ENCODE measurements at places on chromosomes 3 and 15. TPM values are rescaled to one million over a fixed set of nuclear protein-coding genes. Genes with fewer than 3 reads are reported as not detected.

GRCh38 chr15:95169541-95170459, 938.4 kb downstream of the MCTP2 start:
- H3K4me3 ChIP-seq: peak overlapping the region; percentile 17
- H3K27ac ChIP-seq: peak overlapping the region; percentile 76
- no peaks in the 10 kb centered on the region for H3K27me3 ChIP-seq
- DNase-seq: peak; percentile 82
- no peaks in the 10 kb centered on the region for H3K4me1 ChIP-seq

- no peaks in the 10 kb centered on the region for H3K36me3 ChIP-seq
- peaks cover 65% of the 10 kb centered on the region for H3K4me1 ChIP-seq
- H3K27me3 ChIP-seq: no peaks in the 10 kb centered on the region
Observed at GRCh38 chr3:46965151-46965550, 11.4 kb downstream of the CCDC12 start.

Gene CMTM8
- total RNA-seq: 11.8 TPM

GRCh38 chr15:65081758-65082157, 5.2 kb downstream of the KBTBD13 start:
- DNase-seq: no peak
- no peak overlapping the region for H3K4me3 ChIP-seq
- H3K4me1 ChIP-seq: peaks cover 34% of the 10 kb centered on the region
- H3K27ac ChIP-seq: no peak overlapping the region

DNA sequence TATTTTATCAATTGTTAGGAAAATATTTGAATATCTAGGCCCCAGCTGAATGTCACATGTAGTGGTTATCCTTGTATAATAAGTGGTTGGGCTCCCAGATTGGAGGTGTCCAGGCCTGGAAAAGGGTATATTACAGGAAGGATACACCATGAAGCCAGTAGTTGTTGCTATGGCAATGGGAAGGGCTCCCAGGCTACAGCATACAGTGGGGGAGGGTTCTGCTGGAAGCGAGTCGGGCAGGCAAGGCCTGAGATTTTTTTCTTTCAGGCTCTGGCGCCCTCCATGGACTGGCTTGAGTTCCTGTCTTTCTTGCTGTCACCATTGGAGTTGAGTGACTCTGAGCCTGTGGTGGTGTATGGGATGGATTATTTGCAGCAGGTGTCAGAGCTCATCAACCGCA, 8.9 kb downstream of the ECE2 start:
- no peak for DNase-seq
- H3K4me1 ChIP-seq: no peaks in the 10 kb centered on the region
- H3K27me3 ChIP-seq: peaks cover 14% of the 10 kb centered on the region
- H3K4me3 ChIP-seq: no peak overlapping the region

DNA sequence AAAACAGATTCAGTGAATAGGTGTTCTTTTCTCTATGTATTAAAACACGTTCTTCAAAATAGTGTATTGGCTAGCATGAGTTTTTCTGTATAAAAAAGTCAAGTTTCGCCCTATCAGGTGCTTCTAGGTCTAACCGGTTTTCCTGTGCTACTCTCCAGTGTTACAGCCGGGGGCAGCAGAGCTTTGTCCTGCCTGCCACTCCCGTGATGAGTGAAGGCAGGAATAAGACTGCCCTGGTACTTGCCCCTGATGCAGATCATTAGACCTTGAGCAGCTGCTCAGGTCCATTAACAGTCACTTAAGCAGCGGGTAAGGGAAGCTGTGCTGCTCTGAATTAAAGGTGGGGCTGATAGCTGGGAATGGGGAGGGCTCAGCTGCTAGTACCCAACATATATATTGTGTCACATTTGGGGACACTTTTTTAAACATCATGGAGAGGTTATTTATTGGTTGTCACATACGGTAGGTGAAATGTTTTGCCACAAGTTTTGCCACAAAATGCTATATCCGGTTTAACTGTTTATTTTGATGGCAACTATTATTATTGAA, 1.3 kb upstream of the UNC13C start:
- H3K4me1 ChIP-seq: no peaks in the 10 kb centered on the region
- no peaks in the 10 kb centered on the region for H3K36me3 ChIP-seq
- no peak for DNase-seq
- H3K27ac ChIP-seq: no peak overlapping the region
- H3K4me3 ChIP-seq: no peak overlapping the region

GRCh38 chr3:165382672-165383071, 186.5 kb upstream of the SLITRK3 start:
- H3K4me3 ChIP-seq: no peak overlapping the region
- no peaks in the 10 kb centered on the region for H3K36me3 ChIP-seq
- no peaks in the 10 kb centered on the region for H3K4me1 ChIP-seq
- no peak for DNase-seq
- H3K27ac ChIP-seq: no peak overlapping the region

- no peak for DNase-seq
- H3K4me1 ChIP-seq: peaks cover 4% of the 10 kb centered on the region
- H3K27ac ChIP-seq: no peak overlapping the region
- no peaks in the 10 kb centered on the region for H3K36me3 ChIP-seq
Observed at GRCh38 chr3:167972502-167972901, 123.2 kb downstream of the GOLIM4 start.

Gene SPTSSB
- 50.2 TPM for total RNA-seq

DNA sequence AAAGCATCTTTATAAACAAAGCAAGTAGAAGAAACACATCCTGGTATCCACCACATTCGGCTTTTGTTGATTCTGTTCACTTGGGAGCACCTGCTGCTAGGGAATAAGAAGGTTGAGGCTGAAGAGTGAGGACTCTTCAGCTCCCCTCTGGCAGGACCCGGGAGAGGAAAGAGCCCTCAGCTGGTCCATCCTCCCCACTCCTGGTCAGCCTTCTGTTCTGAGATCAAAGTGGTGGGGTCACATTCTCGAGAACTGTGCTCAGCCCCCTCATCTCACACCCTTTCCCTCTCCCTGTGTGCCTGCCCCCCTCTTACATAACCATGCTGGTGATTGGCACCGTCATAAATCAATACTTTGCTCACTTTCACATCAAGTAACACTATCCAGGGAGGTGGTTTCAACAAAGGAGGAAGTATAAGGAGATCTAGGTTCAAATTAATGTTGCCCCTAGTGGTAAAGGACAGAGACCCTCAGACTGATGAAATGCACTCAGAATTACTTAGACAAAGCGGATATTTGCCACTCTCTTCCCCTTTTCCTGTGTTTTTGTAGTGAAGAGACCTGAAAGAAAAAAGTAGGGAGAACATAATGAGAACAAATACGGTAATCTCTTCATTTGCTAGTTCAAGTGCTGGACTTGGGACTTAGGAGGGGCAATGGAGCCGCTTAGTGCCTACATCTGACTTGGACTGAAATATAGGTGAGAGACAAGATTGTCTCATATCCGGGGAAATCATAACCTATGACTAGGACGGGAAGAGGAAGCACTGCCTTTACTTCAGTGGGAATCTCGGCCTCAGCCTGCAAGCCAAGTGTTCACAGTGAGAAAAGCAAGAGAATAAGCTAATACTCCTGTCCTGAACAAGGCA, at the start of gene NR1I2:
Gene NR1I2, plus strand, starts transcription at position 772 of the 869 bp plus-strand sequence.
- no peak for DNase-seq
- H3K27me3 ChIP-seq: no peaks in the 10 kb centered on the region

GRCh38 chr3:195441992-195442572, 738 bp downstream of the ACAP2 start:
- H3K27me3 ChIP-seq: no peaks in the 10 kb centered on the region
- no peak for DNase-seq
- H3K36me3 ChIP-seq: no peaks in the 10 kb centered on the region
- peak overlapping the region; percentile 94 for H3K27ac ChIP-seq

Gene FETUB
- 3.9 TPM for total RNA-seq

- no peak overlapping the region for H3K27ac ChIP-seq
- peaks cover 34% of the 10 kb centered on the region for H3K36me3 ChIP-seq
Observed at GRCh38 chr15:68158046-68158628, 47.0 kb downstream of the CALML4 start.

Gene WDR72
- total RNA-seq: 1.0 TPM

Gene CORO2B
- total RNA-seq: 2.0 TPM

Gene VGLL3
- 15.3 TPM for total RNA-seq

Gene HYPK
- 21.8 TPM for total RNA-seq

- H3K27me3 ChIP-seq: no peaks in the 10 kb centered on the region
- DNase-seq: no peak
- H3K36me3 ChIP-seq: no peaks in the 10 kb centered on the region
Observed at GRCh38 chr3:10983219-10983916, 9.2 kb upstream of the SLC6A1 start.
